ENCODE measurements at places on chromosomes 2 and 18. TPM values are rescaled to one million over a fixed set of nuclear protein-coding genes. Genes with fewer than 3 reads are reported as not detected.

Gene CNDP1
- 0.23 TPM for total RNA-seq

Gene NTSR2
- total RNA-seq: not detected

GRCh38 chr2:45736757-45737704 lies 85.6 kb downstream of the PRKCE start:
- no peak overlapping the region for H3K4me3 ChIP-seq
- H3K36me3 ChIP-seq: peaks cover 11% of the 10 kb centered on the region
- H3K27ac ChIP-seq: no peak overlapping the region
- H3K27me3 ChIP-seq: no peaks in the 10 kb centered on the region
- H3K4me1 ChIP-seq: peaks cover 35% of the 10 kb centered on the region

DNA sequence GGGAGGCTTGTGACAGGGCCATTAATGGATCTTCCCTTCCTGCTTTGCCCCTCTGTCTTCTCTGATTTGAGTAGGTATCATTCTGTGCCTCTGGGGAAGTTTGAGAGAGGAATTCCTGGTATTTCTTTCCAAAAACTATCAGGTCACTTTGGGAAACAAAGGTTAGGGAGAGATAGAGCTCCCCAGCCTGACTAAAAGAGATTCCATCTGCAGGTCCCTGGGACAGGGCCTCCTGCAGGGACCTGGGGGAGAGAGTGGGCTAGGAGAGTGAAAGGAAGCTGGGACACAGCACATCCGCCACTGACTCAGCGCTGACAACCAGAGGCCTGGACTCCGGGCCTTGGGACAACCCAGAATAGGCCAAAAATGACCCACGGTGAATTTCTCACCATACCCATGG lies 6.4 kb downstream of the GALNT14 start:
- peaks cover 6% of the 10 kb centered on the region for H3K4me1 ChIP-seq
- H3K36me3 ChIP-seq: peaks cover 6% of the 10 kb centered on the region

DNA sequence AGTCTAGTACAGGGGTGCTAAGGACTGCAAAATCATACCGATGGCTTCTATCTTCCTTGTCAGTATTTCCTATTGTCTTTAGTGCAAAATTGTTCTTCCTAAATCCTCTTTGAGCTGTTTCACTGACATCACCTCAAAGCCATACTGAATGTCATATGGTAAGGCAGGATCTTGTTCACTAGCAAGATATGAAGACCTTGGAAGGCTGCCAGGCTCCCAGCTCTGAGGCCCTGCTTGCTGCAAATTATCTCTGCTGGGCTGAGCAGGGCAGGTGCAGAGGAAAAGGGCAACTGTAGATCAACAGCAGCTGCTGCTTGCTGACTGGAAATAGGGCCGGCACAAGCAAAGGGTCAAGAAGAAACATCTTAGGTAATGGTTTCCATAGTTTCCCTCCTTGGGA lies 58.2 kb downstream of the PMAIP1 start:
- DNase-seq: no peak
- H3K27me3 ChIP-seq: peaks cover 32% of the 10 kb centered on the region
- no peak overlapping the region for H3K4me3 ChIP-seq
- no peaks in the 10 kb centered on the region for H3K4me1 ChIP-seq

DNA sequence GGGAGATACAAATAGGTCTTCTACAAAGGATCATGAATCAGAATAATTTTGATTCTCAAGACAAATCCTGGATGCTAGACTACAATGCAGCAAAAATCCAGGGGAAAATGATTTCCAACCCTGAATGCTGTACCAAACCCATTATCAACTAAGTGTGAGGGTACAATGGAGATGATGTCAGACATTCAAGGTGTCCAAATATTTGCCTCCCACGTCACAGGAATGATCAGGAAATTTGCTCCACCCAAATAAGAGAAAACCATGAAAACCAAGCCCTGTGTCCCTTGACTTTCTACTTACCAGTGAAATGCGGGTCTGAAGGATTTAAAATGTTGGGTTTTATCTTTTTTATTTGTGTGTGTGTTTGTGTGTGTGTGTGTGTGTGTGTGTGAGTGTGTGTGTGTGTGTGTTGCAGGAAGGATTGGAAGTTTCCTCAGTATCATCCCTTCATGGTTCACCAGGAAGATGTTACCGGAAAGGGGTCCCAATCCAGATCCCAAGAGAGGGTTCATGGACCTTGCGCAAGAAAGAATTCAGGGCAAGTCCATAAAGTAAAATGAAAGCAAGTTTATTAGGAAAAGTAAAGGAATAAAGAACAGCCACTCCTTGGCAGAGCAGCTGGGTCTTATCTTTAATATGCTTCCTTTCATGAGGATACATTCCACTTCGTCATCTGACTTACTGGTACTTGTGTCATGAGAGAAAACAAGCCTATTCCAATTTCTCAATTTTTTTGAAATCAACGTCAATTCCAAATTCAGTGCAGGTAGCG lies 61.1 kb upstream of the ID2 start:
- H3K4me3 ChIP-seq: no peak overlapping the region
- H3K36me3 ChIP-seq: peaks cover 7% of the 10 kb centered on the region
- H3K27me3 ChIP-seq: peaks cover 12% of the 10 kb centered on the region
- H3K27ac ChIP-seq: no peak overlapping the region
- H3K4me1 ChIP-seq: peaks cover 13% of the 10 kb centered on the region
- DNase-seq: no peak

- no peaks in the 10 kb centered on the region for H3K4me1 ChIP-seq
- H3K36me3 ChIP-seq: no peaks in the 10 kb centered on the region
- no peaks in the 10 kb centered on the region for H3K27me3 ChIP-seq
- no peak overlapping the region for H3K4me3 ChIP-seq
Observed at GRCh38 chr18:52008330-52008729, 331.7 kb upstream of the DCC start.

GRCh38 chr2:6972067-6972710 lies 55.0 kb downstream of the RNF144A start:
- H3K36me3 ChIP-seq: peaks cover 6% of the 10 kb centered on the region
- H3K27me3 ChIP-seq: no peaks in the 10 kb centered on the region
- no peak overlapping the region for H3K27ac ChIP-seq
- H3K4me3 ChIP-seq: no peak overlapping the region
- no peak for DNase-seq
- peaks cover 5% of the 10 kb centered on the region for H3K4me1 ChIP-seq

Data from T-helper 17 cell (primary cell).